Epithelial cell of esophagus (primary cell): ENCODE measurements at places on chromosomes 7 and 10.

DNA sequence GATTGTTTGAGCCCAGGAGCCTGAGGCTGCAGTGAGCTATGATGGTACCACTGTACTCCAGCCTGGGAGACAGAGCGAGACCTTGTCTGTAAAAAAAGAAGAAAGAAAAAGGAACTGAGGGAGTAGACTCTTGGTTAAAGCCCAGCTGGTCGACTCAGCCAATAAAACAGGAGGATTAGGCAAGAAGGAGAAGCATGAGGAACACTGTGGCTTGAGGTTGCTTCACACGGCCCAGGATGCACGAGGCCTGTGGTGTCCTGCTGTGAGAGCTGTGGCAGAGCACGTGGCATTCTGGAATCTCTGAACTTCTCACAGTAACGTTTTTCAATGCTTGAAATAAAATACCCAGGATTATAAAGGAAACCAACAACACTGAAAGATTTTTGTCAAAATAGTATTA is 93.3 kb downstream of the CUL2 start:
- peak; percentile 13 for DNase-seq

DNA sequence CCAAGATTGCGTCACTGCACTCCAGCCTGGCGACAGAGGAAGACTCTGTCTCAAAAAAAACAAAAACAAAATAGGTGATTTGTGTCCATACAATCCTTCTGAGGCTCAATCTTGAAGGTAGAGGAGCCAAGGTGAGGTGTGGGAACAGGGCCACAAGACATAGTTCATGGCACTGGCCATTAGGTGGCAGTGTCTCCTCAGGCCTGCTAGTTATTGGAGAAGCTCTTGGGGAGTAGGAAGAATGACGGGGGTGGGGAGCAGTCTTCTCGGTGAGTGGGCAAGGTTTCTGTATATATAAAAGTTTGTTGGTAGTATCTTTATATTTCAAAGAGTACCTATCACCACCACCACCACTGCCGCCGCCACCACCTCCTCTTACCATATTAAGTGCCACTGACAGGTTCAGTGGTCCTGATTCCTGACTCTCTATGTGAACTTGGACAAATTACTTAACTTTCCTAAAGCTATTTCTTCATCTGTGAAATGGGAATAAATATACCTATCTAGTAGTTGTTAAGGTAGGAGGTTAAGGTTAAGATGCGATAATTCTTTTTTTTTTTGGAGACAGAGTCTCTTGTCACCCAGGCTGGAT is 24.0 kb downstream of the CCSER2 start:
- peak; percentile 77 for DNase-seq

DNA sequence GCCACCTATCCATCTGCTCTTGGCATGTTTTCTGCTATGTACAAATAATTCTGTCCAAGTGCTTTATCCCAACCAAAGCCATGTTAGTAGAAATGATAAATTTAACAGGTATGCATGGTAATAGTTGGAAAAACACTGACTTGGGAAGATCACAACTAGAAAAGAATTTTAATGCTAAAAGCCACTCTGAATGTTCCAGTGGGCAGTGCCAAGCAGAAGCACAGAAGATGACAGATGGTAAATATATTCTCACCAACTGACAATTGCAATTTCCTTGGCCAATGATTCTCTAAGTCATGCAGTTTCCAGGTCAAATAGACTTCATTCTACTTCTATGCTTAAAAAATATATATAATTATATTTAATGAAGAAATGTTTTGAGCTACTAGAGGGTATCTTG is 83.6 kb upstream of the SEMA3C start:
- no peak for DNase-seq

DNA sequence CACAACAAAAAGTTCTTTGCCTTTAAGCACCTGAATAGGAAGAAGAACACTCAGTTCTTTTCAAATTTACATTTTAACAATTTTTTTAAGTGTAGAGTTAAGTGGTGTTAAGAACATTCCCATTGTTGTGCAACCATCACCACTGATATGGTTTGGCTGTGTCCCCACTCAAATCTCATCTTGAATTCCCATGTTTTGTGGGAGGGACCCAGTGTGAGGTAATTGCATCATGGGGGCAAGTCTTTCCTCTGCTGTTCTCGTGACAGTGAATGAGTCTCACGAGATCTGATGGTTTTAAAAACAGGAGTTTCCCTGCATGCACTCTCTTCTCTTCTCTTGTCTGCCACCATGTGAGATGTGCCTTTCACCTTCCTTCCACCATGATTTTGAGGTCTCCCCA is 155.7 kb downstream of the PLXNA4 start:
- DNase-seq: no peak

GRCh38 chr7:44103923-44104859 is at the start of gene AEBP1:
Gene AEBP1 (plus strand): TSS chr7:44104345. CDS start chr7:44104666, 321 bp downstream.
- DNase-seq: no peak
